ENCODE measurements at places on chromosomes 11 and 22.

DNA sequence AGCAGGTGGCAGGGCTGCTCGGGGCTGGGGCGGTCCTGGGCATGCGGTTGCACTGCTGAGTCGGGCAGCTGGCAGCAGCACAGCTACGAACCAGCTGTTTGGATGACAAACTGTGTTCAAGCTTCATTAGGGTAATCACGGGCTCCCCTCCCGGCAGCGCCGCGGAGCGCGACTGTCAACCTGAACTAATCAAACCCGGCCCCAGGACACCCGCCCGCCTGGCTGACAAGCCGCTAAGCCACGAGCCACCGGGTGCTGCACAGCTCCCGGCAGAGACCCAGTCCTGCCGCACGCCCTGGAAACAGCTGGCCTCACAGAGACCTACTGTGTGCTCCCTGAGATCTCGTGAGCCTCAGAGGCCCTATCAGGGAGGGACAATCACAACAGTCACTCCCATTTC is 60.6 kb upstream of the TCF20 start:
- no peak for DNase-seq

DNA sequence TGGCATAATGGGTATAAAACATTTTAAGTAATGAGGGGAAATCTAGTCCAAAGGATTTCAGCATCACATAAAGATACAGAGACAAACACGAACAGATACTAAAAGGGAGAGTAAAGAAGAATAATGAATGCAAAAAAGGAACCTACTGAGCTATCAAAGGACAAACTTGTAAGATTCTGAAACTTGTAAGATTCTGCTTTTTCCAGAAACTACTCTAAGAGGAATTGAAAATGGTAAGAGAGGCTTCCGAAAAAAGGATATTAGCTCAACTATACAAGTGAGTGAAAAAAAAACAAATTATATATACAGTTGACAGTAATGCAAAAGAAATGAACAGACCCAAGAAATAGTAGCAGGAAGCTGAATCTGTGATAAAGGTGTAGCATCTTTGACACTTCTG is 37.7 kb downstream of the POLD3 start:
- no peak for DNase-seq

GRCh38 chr11:66317723-66318599 is 1.1 kb upstream of the CD248 start:
- no peak for DNase-seq

DNA sequence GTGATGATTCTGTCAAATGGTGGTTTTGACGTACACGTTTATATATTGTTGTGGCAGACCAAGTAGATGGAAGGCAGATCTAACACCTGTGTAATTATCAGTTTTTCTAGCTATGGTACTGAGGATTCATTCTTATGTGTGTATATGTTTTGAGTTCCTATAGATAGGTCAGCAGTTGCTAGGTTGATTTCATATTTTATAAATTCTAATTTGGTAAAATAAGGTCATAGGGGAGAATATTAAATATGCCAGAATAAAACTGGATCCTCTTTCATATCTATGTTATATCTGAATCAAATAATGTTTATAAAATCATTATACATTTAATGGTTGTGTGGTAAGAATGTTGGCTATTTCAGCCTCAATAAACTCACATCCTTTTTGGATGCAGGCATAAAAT is 27.6 kb downstream of the HIPK3 start:
- DNase-seq: no peak

DNA sequence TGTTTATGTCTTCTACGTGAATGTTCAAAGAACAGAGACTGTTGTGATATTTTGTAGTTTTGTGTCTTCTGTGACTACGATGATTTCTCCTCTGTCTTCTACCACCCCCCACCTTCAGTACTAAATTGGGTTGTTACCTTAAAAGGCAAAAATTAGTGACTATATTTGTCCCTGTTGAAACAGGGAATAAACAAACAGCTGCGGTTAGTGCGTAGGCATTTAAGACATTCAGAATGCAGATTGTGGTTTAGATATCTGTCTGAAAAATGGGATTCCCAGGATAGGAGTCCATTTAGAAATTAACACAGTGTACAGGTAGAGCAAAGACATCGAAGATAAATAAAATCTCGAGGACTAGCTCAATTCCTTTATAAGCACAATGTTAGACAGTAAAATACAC is 15.6 kb upstream of the ARHGAP42 start:
- no peak for DNase-seq

DNA sequence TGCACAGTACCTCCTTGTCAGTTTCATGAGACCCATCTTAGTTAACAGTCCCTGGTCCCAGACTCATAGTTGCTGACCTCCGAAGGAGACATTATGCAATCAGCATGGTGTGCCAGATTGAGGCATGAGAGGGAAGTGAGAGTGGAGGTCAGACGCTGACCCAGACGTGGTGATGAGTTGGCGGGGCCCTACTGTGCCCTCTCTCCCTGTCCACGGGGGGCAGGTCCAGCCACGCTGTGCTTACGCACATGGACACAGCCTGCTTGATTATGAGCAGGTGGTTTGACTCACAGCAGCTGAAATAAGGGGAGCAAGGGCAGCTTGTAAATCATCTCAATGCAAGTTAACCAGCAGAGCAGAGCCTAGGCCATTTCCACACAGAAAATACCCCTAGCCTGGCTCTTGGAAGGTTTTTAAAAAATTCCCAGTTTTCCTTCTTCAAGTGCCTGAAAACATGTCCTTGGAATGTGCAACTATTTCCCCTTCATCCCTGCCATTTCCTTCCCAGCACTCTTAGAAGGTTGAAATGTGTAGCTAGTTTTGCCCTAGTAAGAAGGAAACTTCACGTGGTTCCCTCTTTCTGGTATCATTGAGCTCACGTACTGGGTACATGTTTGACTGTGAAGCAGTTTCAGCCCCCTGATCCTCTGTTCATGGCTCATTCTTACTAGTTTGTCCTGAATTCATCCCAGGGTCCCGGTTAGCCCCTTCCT is 122.6 kb upstream of the SORL1-AS1 start:
- DNase-seq: no peak

GRCh38 chr22:17266251-17266971 is 47.2 kb upstream of the ADA2 start:
- no peak for DNase-seq

GRCh38 chr11:111785886-111786412 is 19.8 kb upstream of the PPP2R1B start:
- no peak for DNase-seq

DNA sequence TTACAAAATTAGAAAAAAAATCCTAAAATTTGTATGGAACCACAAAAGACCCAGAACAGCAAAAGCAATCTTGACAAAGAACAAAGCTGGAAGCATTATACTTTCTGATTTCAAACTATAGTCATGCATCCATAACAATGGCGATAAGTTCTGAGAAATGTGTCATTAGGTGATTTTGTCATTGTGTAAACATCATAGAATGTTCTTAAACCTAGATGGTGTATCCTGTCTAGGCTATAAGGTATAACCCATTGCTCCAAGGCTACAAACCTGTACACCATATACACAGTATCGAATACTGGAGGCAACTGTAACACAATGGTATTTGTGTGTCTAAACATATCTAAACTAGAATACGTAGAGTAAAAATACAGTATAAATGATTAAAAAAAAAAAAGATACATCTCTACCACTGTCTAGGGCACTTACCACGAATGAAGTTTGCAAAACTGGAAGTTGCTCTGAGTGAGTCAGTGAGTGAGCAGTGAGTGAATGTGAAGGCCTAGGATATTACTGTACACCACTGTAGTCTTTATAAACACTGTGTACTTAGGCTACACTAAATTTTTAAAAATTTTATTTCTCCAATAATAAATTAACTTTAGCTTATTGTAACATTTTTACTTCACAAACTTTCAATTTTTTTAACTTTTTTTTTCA is 18.1 kb upstream of the SC5D start:
- no peak for DNase-seq

DNA sequence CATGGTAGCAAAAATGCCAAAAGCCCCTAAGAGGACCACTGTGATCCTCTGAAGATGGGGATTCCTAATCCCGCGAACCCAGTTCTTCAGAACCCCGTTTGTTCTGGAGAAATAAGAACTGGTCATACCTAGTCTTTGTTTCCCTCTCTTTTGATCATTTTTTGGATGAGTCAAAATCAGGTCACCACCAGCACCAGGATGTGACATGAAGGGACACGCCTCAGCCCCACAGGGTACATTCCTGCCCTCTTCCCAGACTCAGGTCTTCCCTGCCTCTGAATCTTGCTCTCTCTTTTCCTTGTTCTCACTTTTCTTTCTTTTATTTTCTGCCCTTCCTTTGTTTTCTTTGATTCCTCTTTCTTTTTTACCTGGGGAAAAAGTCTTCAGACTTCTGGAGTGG is 14.6 kb upstream of the ANO1 start:
- DNase-seq: no peak

DNA sequence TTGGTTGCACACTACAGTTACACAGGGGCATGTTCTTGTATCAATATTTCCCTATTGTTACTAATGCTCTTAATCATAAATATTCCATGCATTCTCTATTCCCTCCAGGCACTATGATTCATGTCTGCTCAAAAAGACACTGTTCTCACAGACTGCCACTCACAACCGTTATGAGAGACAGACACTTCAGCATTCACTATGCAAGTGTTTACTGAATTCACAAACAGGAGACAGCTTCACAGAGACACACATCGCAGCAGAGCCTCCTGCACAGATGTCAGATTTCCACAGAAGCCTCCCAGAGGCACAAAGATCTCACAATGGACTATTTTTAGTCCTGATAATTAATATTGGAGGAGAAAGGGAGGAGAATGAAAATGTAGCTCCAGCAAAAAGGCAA is 930.4 kb downstream of the OPCML start:
- DNase-seq: no peak

DNA sequence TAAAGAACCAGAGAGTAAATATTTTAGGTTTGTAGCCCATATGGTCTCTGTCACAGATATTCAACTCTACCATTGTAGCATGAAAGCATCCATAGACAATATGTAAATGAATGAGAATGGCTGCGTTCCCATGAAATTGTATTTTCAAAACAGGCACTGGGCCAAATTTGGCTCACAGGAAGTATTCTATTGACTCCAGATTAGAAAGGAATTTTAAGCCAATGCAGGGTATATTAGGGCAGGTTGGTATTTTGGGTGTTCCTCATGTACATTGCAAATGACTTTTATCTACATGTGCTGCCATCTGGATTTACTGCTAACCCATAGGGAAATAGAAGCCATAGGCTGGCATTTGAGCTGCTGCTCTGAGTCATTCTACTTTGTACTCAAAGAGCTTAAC is 35.1 kb upstream of the PDGFD start:
- DNase-seq: no peak

GRCh38 chr22:43313244-43313889 is 29.8 kb downstream of the SCUBE1 start:
- no peak for DNase-seq

GRCh38 chr11:30605036-30605605 is 19.0 kb upstream of the MPPED2 start:
- DNase-seq: no peak

DNA sequence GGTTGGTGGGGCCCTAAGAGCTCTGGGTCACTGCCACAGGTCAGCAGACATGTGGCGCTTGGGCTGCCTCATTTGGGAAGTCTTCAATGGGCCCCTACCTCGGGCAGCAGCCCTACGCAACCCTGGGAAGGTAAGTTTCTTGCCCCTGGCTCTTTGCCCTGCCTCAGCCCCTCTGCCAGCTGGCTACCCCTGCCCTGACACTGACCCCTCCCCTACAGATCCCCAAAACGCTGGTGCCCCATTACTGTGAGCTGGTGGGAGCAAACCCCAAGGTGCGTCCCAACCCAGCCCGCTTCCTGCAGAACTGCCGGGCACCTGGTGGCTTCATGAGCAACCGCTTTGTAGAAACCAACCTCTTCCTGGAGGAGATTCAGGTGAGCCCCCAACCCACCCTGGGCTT is 1.9 kb downstream of the SCYL1 start:
- no peak for DNase-seq

DNA sequence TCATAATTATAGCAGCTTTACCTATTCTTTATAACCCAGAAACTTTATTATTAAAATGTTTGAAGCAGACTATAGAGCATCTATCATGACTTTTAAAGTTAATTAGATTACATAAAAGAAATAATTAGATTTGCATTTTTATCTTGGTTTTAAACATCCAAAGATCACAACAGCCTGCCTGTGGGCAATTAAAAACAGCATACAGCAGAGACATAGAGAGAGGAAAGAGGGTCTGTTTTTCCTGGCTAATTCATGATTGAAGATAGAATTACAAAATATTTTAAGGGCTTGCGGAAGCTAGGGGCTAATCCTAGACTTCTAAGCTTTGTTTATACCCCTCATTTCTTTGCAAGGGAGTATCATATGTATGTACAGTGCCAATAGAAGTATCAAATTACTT is 178.1 kb downstream of the SOX6 start:
- DNase-seq: no peak

GRCh38 chr11:107247167-107247861 is 210.3 kb downstream of the CWF19L2 start:
- no peak for DNase-seq

DNA sequence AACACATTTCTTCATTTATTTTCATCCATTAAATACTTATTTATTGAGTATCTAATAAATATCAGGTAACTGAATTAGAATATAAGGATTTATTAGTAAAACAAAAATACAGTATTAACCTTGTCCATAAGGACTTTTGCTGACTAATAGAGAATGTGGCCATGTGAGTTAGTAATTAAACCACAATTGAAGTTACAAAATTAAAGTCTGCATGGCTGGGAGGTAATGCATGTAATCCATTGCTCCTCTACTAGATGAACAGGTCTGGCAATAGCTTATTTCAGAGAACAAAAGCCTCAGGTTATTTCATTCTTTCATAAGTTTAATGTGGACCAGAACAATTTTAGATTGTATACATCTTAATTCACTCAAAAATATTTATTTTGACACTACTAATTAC is 9.9 kb upstream of the CARD18 start:
- DNase-seq: no peak

- no peak for DNase-seq
Observed at GRCh38 chr11:789943-790342, at the start of gene CEND1. TSS of gene CEND1 (minus strand) at chr11:790090. CDS start at chr11:788576, 1,514 bp downstream.

DNA sequence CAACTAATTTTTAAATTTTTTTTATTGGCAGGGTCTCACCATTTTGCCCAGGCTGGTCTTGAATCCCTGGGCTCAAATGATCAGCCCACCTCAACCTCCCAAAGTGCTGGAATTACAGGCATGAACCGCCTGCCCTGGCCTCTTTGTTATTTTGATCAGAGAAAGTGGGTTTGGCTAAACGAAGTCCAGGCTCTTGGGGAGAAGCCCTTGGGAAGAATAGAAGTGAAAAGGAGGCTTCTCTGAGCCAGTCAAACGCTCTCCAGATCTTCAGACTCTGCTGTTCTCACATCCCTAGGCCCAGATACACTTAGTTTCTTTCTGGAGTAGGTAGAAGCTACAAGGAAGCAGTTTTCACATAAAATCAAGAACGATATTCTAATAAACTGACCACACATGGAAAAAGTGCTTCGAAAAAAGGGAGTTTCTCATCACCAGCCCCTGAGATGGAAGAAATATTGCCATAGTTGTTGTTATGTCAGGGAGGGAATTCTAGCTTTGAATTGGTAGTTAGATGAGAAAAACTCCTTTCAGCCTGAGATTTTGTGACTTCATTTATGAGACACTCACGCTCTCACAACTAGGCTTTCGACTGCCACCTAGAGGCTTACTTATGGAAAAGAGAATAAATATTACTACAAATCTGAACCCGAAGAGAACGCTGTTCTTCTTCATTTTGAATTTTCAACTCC is 41.7 kb upstream of the AQP11 start:
- DNase-seq: no peak

All from stimulated activated CD4-positive, alpha-beta T cell treated with anti-CD3 and anti-CD28 coated beads, Interleukin-15, amount 100 ng/mL, for 1 hour (primary cell).